NCI-H1092 treated with DMSO at 0.1 percent for 48 hours (cell line): ENCODE measurements at places on chromosomes 3 and 15.

DNA sequence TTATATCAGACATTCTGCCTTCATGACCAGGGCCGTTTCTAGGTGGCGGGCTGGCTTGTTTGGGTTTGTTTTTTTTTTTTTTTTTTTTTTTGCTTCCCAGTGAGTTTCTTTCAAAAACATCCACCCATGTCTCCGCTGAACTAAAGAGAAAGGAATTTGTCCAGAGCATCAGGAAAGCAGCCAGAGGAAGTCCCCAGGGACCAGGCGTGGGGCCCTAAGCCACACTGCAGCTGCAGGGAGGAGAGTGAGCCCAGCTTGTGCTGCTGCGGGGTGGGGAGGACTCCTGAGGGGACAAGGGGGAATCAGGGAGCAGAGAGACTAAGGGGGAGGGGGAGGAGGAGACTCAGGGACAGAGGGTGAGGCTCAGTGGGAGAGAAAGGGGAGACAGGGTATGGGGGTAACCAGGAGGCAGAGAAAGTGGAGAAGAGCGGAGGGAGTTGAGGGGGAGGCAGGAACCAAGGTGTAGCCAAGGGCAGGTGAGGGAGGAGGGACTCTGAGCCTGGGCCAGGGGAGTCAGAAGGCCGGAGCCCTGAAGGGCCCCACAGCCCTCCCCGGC, 49.5 kb downstream of the CYP11A1 start:
- peak; percentile 82 for DNase-seq

GRCh38 chr3:99903869-99904268, 86.2 kb downstream of the CMSS1 start:
- no peak for DNase-seq

GRCh38 chr3:194727435-194728128, 41.9 kb downstream of the FAM43A start:
- no peak for DNase-seq

DNA sequence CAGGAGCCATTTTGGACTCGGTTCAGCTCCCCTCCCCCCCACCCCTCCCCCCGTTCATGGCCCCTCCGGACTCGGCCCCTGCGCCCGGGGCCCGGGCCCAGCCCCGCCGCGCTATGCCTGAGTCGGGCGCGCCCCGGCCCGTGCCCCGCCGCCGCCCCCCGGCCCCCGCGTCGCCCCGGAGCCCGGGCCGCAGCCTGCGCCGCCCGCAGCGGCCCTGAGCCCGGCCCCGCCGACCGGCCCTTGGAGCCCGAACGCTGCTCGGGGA, 155 bp downstream of the ACVR2B start:
- no peak for DNase-seq

DNA sequence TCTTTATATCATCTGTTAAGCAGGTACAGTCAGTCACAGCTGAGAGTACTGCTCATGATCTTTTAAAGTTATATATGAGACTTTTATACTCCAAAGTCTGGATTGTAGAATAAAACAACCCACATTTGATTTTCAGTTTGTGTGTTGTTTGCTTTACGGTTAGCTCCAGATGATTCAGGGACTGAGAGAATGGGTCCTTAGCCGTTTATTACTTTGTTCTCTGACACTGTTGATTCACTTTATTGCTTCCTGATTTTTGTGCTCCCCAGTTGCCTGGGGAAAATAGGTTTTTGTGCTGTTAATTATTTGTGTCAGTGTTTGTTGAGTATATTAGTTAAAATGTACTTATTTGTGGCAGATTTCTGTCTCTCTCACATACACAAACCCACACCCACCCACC, 8.6 kb upstream of the EBLN2 start:
- peak; percentile 21 for DNase-seq

DNA sequence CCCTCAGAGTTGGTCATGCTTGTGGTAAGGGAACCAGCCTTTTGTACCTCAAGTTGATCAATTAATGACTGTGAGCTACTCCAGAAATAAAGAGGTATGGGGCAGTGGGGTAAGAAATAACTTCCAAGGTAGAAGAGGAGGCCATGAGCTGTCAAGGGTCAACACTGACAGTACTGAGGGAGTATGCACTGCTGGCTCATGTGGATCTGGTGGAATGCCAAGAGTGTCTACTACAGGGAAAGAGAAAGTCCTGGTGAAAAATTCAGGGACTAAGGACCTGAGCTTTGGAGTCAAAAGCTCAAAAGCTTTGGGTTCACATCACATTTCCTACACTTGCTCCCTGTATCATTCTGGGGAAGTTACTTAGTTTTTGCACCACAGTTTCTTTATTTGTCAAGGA, 154.9 kb downstream of the SEMA6D start:
- no peak for DNase-seq
